ENCODE measurements at places on chromosomes 12 and 14. TPM values are rescaled to one million over a fixed set of nuclear protein-coding genes. Genes with fewer than 3 reads are reported as not detected.

DNA sequence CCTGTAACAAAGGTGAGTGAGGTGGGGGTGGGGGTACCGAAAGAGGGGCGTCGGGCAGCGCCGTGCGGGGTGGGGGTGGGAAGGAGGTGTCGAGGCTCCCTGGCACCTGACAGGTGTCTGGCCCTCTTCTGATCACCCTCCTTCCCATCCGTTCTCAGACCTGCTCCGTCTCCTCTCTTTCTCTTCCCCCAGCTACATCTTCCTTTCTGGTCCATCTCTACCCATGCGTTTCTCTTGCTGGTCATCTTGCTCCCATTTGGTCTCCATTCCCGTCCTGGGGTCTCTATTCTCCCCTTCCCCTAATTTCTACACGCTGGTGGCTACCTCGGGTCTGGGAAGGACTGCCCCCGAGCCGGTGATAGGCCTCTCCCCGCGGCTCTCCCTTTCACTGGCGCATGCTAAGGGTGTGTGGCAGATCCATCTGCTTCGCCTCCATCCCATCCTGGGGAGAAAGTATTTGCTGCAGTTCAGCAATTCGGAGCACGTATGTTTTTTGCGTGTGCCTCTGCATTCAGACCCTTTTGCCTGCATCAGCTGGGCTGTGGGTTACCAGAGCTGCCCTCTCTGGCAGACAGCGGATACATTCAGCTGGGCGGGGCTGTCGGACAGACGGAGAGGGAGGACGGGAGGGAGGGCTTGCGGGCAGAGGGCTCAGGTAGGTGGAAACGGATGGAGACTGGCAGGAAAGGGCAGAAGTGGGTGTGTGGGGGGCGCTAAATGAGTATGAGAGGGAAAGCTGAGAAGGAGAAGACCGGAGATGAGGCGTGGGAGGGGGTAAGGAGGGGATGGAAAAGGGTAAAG, 730 bp downstream of the CLSTN3 start:
- ATAC-seq: peak; percentile 30

DNA sequence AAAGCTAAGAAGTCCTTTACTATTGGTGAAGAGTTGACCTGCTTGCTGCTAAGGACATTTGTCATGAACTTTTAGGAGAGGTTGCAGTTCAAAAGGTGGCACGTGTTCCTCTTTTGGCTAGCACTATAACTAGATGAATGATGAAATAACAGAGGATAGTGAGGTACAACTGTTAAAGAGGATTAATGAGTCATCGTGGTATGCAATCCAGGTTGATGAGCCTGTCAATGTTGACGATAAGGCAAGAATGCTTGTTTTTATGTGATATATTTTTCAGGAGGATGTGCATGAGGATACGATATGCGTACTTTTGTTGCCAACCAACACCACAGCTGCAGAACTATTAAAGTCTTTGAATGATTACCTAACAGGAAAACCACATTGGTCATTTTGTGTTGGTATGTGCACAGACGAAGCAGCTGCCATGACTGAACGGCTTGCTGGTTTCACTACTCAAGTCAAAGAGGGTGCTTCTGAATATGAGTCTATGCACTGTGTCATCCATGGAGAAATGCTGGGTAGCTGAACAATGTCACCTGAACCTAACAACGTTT, 10.6 kb downstream of the CEP128 start:
- ATAC-seq: peak; percentile 75

GRCh38 chr12:5745251-5745888, 199.7 kb downstream of the ANO2 start:
- ATAC-seq: peak; percentile 77

- ATAC-seq: no peak
Observed at GRCh38 chr14:105850853-105851581, 324.6 kb downstream of the TMEM121 start.

DNA sequence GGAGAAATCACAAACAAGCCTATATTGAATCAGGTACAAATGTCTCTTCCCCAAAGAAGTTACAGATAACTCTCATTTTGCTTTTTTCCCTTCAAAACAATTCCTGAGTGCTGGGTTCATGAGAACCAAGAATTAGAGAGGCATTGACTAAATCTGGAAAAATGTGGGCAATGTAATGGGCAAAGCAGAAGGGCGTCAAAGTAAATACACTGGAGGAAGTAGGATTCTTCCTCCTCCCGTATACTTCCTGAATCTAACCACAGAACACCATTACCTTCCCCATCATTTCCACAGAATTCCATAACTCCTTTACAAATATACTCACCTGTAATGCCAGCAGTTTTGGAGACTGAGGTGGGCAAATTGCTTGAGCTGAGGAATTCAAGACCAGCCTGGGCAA, 3.0 kb upstream of the RBMS2 start:
- ATAC-seq: no peak

DNA sequence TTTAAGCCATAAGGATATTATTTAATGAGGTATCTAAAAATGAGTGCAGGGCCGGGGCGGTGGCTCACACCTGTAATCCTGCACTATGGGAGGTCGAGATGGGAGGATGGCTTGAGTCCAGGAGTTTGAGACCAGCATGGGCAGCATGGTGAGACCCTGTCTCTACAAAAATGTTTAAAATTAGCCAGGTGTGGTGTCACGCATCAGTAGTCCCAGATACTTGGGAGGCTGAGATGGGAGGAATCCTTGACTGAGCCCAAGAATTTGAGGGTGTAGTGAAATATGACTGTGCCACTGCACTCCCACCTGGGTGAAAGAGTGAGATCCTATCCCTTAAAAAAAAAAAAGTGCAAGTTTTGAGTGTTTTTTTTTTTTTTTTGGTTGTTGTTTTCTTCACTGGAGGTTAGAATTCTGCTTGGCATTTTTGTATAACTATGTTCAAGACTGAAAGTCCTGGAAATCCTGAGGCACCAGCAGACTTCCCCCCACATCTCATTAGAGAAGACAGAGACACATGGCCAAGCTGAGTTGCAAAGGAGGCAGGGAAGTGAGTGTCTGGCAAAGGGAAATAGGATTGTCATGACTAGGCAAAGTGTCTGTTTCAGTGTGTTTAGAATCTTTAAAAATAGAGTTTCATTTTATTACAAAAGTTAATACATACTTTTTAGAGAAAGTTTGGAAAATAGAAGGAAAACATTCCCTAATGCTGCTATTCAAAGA, 53.5 kb upstream of the DUSP6 start:
- no peak for ATAC-seq

GRCh38 chr14:104596927-104597351, 7.6 kb downstream of the TMEM179 start:
- no peak for ATAC-seq

GRCh38 chr12:56677680-56678079, 10.4 kb downstream of the PTGES3 start:
- ATAC-seq: no peak

DNA sequence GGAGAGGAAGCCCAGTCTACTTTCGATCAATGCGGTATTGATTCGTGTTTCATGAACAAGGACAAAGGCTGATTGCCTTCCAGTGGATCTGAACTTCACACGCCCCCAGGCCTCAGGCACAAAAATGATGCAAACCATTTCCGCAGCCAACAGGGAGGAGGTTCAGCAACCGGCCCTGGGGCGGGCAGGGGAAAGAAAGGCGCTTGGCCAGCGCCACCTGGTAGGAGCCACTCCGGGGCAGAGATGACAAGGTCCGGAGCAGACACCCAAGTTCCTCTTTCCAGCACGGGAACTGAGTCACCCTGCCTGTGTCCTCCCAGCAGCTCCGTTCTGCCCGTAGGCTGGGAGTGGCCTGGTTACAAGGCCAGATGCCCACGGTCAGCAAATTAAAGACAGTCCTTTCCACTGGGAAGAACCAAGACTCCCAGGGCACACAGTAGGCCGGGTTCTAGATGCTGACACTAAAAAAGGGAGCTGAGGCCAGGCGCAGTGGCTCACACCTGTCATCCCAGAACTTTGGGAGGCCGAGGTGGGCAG, 136.3 kb downstream of the SCARB1 start:
- ATAC-seq: peak; percentile 91

- peak; percentile 18 for ATAC-seq
Observed at GRCh38 chr12:51926064-51926632, 18.8 kb downstream of the ACVRL1 start.

DNA sequence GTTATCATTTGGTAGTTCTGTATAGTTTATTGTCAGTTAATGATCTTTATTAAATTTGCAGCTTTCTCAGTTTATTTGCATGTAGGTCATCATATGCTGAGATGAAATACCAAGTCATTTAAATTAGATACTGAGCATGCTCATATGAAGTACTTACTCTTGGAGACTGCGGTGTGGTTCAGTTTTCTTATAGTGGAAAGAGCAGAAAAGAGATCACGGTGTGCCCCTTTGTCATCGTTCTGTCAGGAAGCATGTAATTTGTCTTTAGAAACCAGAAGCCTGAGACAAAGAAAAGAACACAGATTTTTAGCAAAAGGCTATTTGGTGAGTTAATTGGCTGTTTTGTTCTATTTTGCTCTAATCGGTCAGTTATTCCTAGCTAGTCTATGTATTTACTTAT, 75.6 kb downstream of the PLEKHA5 start:
- ATAC-seq: no peak

DNA sequence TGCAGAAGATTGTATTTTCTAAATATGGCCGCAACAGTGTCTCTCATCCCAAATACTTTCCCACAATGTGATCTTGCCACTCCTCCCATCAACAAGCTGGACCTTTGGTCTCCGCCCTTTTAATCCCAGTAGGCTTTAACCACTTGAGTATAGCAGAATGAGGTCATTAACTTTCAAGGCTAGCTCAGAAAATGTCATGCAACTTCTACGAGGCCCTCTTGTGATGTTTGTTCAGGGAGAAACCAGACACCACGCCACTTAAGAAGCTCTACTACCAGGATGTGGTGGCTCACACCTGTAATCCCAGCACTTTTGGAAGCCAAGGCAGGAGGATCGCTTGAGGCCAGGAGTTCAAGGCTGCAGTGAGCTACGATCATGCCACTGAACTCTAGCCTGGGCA, 20.1 kb upstream of the OR6J1 start:
- no peak for ATAC-seq

GRCh38 chr12:40158592-40159111, 52.8 kb upstream of the SLC2A13 start:
- peak; percentile 96 for ATAC-seq

- ATAC-seq: no peak
Observed at GRCh38 chr12:49019443-49020324, 1.1 kb upstream of the PRKAG1 start.

GRCh38 chr14:92780444-92781232, 13.5 kb upstream of the GOLGA5 start:
- ATAC-seq: no peak

DNA sequence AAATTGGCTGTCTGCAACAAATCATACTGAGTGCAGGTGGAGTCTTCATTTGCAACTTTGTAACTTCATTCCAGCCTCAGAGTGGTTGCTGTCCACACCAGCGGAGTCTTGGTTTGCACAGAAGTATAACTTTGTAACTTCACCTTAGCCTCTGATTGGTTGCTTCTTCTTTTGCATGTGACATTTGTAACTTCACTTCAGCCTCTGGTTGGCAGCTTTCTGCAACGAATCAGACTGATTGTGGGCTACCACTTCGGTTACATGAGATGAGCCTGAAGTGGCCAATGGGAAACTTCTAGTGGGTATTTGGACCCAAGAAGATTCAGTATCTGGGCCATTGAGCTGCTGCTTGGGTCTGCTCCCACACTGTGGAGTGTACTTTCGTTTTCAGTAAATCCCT, 17.8 kb downstream of the RASSF8 start:
- no peak for ATAC-seq

GRCh38 chr12:54071942-54072341, 18.3 kb downstream of the HOXC4 start:
- ATAC-seq: no peak

- no peak for ATAC-seq
Observed at GRCh38 chr14:40955131-40955505, 651.6 kb upstream of the LRFN5 start.

DNA sequence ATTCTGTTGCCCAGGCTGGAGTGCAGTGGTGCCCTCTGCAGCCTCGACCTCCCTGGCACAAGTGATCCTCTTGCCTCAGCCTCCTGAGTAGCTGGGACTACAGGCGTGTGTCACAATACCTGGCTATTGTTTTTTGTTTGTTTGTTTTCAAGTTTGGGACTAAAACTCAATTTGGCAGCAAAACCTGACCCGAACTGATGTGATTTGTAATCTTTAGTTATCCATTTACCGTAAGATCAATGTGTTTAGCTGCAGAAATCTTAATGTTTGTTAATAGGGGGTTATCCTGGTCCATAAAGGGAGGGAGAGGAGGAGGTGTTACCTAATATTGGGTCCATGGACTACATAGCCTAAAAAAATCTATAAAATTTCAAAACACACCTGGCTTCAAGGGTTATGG, 738 bp upstream of the C1S start:
- ATAC-seq: no peak

MED6 gene
- 22.2 TPM for total RNA-seq

OASL gene
- 5.9 TPM for total RNA-seq

MYH7 gene
- 0.72 TPM for total RNA-seq

AMN gene
- 12.4 TPM for total RNA-seq

GRIP1 gene
- total RNA-seq: 20.1 TPM

SERPINA6 gene
- total RNA-seq: not detected

BIN2 gene
- 1.5 TPM for total RNA-seq

OLR1 gene
- 0.24 TPM for total RNA-seq

PPP4R4 gene
- 0.04 TPM for total RNA-seq

CCDC196 gene
- not detected for total RNA-seq

SRRM4 gene
- total RNA-seq: not detected

CHFR gene
- 30.6 TPM for total RNA-seq
